Stimulated activated CD8-positive, alpha-beta memory T cell treated with anti-CD3 and anti-CD28 coated beads, Interleukin-15, amount 100 ng/mL, for 24 hours (primary cell): ENCODE measurements at places on chromosomes 7 and 10.

- no peak for DNase-seq
Measured at GRCh38 chr7:95669513-95669912, 73.2 kb upstream of the PDK4 start.

DNA sequence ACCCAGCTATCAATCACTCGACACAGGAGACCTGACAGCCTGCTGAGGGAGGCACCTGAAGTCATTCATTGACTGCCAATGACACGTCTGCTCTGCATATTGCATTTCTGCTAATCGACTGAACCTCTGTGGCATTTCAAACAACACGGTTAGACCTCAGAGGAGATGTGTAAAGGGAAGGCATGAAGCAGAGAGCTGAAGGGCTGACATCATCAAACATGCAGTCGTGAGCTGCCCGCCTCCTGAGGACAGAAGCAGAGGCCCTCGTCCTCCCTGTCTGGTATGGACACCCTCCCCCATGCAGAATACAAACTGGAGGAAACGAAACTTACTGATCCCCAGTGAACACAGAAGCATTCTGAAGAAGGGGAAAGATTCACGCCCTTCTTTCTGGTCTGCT, 462.6 kb upstream of the MGMT start:
- DNase-seq, result no peak

DNA sequence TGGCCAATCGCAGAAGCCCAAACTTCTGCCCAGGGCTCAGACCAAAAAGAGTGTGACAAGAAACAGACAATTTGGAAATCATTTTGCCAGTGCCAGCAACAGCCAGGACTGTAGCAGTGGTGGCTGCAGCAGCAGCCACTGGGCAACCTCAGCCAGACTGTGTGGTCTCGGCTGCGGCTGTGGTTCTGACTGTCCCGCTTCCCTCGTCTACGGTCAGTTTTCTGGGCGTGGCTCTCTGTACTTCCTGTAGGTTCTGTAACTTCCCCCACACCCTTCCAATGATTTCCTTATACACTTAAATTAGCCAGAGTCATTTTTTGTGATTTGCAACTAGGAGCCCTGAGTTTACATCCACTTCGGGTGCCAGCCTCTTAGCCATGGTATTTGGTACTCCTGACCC, 39.9 kb downstream of the CYTH3 start:
- DNase-seq, result no peak

- DNase-seq, result no peak
Measured at GRCh38 chr7:65731562-65732035, 141.3 kb upstream of the VKORC1L1 start.

DNA sequence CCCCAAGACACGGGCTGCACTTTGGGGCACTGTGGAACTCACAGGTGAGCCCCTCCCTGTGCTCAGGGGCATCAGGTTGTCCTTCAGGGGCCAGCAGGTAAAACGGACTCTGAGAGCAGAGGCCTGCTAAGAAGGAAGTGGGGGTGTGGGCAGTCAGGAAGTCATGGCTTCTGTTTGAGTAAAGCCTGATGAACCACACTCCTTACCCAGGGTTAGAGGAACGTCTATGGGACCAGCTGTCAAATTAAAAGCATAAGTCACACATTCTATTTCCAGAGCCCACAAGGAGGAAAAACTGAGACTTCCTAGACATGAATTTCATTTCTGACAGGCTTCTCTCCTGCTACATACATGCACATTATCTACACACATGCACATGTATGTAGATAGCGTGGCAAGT, 616.4 kb downstream of the SDK1 start:
- no peak for DNase-seq

GRCh38 chr7:41867639-41868280, 164.9 kb upstream of the INHBA start:
- DNase-seq, result no peak

DNA sequence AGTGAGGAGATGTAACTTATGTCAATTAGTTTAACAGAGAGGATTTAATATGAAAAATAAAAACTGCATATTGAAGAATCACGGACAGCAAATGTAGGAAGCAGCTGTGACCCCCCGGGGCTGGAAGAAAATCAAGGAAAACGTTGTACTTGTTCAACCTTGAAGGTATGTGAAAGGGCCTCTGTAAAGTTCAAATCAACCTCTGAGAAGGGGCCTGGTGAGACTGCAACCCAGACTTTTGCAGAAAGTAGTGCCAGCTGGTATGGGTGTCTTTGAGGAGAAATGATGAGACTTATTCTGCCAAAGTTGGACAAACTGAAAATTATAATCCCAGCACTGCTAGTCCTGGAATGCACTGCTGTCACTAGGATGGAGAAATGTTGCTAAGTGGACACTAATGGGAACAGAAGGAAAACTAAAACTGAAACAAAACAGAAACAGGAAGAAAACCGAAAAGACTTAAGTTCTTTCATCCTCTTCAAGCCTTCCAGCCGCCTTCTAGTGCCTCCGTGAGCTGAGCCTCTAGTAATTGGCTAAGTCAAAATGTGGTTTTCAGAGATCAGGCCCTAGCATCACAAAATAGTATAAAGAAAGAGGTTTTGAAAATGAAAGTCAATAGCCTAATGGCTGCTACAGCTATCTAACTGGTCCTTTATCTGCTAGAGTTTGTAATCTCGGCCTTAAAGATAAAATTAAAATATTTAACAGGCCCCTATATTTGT, 253.7 kb upstream of the SORCS1 start:
- DNase-seq, result no peak

DNA sequence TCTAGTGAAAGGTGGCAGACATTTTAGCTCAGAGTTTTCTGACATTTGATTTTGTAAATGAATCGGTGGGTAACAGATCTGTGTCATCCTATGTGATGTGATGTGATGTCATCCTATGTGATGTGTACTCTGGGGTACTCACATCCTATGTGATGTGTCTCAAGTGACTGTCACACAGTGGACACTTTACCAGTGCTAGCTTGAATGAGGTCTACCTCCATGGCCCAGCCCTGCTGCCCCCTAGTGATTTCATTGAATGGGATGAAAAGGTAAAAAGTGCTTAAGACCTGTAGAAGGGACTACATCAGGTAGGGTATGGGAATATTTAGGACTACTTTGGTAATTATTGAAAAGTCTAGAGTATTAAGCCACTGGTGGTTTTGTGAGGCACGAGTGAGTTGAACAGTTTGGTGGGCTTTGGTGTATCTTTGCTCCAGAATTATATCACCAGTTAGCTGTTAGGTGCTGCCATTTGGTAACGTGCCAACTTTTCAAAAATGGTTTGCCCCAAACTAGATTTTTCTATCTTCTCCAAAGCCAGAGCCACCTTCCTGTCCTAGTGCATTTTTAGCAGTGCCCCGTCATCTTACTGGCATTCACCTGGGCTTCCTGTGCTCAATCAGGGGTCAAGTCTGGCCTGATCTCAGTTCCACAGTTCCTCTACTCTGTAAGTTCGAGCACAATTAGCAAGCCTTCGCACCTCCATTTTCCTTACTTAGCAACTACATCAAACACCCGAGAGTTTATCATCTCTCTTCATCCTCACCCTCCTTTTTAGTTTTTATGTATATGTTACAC, 9.7 kb downstream of the EIF4H start:
- no peak for DNase-seq

DNA sequence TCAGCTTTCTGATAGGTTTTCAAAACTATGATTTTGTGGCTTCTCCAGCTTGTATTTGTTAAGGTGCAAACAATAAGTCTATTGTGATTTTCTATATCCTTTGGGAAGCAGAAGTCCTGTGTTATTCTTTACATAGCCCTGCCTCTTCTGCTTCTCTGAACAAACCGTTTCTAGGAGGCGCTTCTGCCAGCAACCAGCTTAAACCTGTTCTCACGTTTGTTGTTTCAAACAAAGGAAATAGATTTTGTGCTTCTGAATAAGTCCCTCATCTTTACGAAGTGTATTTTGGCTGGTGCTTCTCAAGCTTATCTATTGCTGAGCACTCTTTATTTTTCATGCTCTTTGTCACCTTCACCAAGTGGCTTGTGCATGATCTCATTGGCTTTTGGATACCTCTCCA, 61.0 kb downstream of the VTI1A start:
- no peak for DNase-seq

DNA sequence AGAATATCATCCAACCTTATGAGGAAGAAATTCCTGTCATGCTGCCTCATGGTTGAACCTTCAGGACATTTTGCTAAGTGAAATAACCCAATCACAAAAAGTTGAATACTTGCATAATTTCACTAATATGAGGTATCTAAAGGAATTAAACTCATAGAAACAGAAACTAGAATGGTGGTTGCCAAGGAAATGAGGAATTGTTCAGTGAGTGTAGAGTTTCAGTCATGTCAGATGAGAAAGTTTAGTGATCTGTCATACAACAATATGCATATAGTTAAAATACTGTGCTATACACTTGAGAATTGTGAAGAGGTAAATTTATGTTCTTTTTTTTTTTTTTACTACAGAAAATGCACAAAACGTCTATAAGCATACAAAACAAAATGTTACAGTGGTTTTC, 60.7 kb downstream of the R3HCC1L start:
- no peak for DNase-seq

DNA sequence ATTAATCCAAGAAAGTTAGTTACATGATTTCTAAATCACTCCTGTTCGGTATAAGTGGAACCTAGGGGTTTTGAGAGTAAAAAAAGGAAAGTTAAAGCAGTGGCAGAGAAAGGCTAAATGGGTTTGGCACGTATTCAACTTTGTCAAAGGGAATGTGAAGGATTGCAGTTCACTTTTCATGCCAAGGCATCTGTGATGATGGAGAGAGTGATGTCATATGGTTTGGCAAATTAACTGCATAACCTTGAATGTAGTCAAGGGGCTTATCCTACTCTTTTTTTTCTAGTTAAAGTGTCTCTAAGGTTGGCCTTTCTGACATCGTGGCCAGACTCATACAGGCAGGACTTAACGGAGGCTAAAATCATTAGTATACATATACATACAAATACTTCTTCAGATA, 277.8 kb downstream of the EXOC4 start:
- no peak for DNase-seq

DNA sequence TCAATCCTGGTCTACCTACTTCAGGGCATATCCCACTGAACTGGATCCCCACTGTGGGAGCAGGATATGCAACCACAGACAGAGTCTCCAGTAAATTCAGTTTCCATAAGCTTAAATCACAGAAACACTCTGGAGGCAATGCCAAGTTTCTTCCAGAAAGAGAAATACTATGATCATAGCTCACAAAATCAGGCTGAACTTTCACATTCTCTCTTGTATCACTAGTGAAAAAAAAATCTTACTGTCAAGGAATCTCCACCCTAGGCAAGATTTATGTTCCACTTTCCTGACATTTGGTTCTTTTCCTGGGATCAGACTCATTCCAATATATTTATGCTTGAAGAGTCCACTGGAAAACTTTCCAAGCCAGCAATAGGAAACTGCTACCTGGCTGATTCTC, 749.0 kb downstream of the SUGCT start:
- no peak for DNase-seq

GRCh38 chr7:155190688-155191087, 107.0 kb upstream of the INSIG1 start:
- DNase-seq, result peak; percentile 63

- no peak for DNase-seq
Measured at GRCh38 chr7:114644455-114644854, 229.8 kb downstream of the FOXP2 start.

DNA sequence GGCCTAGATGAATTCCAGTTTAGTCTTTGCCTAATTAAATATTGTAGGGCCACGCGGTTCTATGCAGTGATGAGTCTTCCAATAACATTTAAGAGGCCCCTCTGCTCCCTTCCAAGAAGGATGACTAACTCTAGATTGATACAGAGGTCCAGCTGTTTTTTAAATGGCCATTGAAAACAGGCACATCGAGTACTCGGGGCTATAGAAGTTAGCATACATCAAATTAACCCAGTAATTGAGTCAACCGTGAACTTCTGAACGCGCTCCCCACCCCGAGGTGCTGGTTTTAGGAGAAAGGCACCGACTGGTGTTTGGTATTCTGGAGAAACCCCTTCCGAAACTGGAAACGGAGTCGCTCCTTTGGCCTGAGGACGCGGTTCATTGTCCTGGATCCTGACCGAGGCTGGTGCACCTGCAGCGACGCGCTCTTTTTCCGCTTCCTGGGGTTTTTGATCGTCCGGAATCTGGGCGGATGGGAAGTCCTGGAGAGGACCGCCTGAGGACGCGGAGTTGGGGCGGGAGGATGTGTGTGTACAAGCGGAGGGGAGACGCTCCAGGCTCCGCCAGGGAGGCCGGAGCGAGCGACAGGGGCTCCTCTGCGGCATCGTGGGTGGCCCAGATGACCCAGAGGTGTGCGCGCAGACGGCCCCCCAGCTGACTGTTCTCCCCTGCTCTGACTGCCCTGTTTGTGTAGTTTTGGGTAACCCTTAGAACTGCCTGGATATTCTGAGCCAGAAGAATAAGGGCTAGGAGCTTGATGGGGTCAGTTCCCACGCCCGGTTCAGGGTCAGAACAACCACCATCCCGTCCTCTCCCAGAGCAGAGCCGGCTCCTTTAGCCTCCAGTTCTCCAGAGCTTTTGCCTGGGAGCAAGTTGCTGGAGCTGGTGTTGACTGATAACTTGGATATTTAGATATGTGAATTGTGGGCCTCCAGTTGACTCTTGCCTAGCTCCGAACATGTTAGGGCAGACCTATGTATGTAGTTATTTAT, 711 bp downstream of the FAM221A start:
- DNase-seq, result no peak
